ENCODE measurements at places on chromosomes 12 and 14.

DNA sequence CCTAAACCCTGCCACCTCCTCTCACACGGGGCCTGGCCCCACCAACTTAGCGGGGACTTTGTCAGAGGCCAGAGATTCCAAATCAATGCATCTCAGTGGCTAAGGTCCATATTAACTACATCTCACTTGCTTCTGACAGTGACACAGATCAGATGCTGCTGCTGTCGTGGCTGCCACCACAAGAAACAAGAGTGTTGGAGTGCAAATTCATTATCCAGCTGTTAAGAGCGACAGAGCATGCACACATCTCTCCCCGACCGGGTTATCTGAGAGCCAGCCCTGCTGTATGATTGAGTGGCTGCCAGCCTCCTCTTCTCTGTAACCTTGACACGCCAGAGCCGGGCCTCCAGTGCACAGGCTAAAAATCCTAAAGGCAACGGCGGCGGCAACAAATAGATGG, 40.2 kb downstream of the SPRING1 start:
- no peak for DNase-seq

- no peak for DNase-seq
Measured at GRCh38 chr12:24278832-24279231, 329.4 kb upstream of the SOX5 start.

DNA sequence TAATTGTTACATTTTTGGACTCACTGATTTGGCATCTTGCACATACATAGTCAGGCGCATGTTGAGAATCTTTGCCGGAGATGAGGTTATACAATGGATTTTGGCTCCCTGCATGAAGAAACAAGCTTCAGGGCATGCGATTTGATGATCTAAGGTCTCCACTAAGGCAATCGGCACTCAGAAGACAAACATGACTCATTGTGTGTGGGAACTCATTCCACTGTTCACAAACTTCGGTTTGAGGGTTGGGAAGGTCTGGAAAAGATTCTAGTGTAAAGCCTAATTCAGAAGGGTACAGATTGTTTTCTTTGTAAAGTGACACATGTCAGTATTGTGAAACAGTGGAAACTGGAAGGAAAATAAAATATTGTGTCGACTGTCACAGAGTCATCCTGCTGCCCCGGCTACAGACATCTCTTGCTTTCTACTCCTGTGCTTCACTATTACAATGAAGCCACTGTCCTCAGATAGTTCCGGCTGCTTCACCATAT, 192.6 kb upstream of the HMGA2 start:
- no peak for DNase-seq

DNA sequence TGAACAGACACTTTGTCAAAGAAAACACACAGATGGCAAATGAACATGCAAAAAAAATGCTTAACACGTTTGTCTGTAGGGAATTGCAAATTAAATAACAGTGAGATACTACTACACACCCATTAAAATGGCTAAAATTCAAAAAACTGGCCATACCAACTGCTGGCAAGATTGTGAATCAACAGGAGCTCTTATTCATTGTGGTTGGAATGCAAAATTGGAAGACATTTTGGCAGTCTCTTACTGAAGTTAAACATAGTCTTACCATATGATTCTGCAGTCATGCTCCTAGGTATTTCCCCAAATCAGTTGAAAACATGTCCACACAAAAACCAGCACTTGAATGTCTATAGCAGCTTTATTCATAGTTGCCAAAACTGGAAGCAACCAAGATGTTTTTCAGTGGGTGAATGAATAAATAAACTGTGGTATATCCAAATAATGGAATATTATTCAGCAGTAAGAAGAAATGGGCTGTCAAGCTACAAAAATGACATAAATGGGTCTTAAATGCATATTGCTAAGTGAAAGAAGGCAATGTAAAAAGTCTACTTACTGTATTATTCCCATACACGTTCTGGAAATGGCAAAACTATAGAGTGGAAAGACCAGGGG, 91.4 kb downstream of the PLEKHA5 start:
- no peak for DNase-seq

Data from activated effector memory CD4-positive, alpha-beta T cell treated with anti-CD3 and anti-CD28 coated beads, Interleukin-2, amount 50 U/mL, for 16 hours (primary cell).